ENCODE measurements at places on chromosomes 5 and 9.

DNA sequence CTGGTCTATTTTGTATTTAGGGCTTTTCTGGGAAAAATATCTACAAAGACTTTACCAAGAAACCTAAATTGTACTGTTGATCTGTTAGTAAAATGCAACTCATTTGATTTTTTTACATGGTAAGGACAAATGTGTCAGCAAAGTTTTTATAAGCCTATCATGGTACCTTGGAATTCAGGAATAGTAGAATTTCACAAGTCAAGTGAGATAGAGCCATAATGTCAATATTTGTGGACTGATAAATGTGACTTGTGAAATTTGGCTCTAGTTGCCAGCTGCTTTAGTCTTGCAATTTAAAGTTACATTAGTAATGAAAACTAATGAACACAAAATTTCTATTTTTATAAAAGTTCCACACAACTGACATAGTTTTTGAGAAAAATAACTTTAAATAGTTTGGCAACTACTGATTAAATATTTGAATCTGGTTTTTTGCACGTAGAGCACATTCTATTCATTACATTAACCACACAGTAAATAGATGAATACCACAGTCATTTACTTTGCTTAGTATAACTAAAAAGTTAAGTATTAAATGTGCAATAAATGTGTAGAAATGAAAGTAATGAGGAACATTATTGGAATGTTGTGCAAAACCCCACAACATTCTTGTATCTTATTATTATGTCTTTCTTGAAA is 41.2 kb upstream of the RIOK2 start:
- DNase-seq = no peak

DNA sequence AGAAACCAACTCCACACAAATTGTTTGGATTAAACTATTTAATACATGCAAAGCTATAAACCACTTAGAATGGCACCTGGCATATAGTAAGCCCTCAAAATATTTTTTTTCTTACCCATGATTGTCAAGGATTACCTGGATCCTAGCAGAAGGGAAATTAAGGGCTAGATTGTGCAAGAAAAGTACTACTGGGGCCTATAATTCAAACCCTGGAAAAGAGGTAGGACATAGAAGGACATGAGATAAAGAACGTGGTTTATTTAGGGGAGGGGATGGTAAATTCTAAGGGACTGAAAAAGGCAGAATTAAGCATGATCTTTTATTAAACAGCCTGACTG is 14.9 kb upstream of the ARL15 start:
- DNase-seq = no peak

GRCh38 chr5:136781464-136781863 is 416.1 kb upstream of the TRPC7 start:
- no peak for DNase-seq

DNA sequence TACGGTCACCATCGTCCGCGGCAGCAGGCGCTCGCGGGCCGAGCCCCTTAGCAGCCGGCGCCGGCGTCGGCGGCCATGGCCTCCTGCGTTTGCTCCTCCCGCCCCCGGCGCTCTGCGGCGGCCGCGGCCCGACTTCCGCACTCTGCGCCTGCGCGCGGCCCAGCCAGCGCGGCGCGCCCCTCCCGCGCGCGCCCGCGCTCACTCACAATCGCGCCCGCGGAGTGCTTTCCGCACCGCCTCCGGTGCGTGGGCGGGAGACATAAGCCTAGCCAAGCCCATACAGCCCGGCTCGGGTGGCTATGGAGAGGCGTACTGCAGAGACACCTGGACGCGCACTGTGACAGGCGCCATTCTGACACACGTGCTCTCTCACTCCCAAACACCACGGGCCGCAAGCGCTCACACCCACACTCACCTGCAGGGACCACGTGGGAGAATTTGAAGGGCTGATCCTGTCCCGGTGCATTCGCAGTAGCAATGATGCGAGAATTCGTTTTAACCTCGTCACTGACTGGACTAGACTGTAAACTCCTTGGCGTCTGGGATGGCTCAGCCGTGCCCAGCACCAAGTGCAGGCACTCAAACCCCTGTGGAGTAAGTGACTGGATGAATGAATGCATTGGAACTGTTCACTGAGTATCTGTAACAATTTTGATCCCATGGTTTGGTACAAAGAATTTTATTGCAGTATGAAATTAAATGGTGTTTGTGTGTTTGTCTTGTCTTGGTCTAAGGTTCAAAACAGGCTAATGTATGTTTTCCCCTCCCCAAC is at the start of gene RNF145:
RNF145 (minus strand) TSS at position 116 of the 772 bp plus-strand sequence. CDS start 5,936 bp downstream, outside the sequence.
- DNase-seq = peak; percentile 81

DNA sequence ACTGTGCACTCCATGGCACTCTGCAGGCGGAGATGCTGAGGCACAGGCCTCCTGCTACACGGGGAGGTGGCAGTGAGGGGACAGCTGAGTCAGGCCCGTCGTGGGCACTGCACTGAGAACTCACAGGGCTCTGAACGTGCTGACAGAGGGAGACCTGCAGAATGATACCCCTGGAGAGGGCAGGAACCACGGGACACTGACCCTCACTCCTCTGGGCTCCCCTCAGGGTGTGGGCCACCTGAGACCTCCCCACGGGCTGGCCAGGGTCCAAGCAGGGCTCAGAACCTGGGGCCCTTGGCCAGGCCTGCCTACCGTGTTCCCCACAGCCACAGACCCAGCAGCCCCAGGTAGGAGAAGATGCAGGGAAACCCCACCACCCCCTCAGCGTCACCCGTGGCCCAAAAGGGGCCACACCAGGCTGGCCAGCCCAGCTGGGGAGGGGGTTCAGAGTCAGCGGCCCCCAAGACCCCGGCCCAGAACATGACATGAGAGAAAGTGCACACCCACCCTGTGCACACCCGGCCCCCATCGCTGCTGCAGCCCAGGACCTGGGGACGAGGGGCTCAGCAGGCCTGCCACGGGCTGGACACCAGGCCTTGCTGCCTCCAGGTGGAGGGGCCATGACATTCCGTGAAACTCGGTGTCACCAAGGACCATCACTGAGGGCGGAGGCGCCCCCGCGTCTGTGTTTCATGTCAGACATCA is 30.9 kb downstream of the GLT6D1 start:
- no peak for DNase-seq

DNA sequence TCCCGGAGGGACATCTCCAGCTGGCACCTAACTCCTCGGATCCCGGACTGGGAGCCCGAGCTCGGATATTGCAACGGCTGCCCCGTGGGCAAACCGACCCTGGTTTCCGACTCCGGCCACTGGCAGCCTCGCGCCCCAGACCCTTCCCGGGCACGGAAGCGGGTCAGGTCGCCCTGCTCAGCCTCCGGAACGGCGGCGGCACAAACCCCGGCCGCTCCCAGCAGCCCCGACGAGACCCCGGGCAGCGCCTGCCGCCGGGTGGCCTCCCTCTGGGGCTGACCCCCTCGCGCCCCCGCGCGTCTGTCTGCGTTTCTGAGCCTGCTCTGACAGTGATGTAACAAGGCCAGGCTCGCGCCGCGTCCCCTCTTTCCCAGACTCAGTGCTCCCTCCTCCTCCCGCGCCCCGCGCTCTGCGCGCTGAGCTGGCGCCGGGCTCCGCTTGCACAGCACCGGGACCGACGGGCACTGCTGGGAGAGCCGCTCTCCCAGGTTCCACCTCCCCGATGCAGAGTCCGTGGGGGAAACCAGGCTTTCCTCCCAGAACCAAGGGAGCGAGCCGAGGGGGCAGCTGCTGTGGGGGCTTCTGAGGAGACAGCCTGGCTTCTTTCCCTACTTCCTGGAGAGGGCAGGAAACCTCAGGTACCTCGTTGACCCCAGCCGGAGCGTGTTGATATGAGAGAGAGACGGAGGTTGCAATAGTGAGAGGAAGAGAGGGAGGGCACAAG is at the start of gene TMEM215:
TMEM215 (plus strand) TSS at position 373 of the 724 bp plus-strand sequence. CDS start 644 bp downstream, outside the sequence.
- no peak for DNase-seq

- DNase-seq = no peak
Observed at GRCh38 chr9:129469988-129470316, 150.9 kb downstream of the C9orf50 start.

- DNase-seq = no peak
Observed at GRCh38 chr9:127285965-127286364, 21.4 kb downstream of the GARNL3 start.

DNA sequence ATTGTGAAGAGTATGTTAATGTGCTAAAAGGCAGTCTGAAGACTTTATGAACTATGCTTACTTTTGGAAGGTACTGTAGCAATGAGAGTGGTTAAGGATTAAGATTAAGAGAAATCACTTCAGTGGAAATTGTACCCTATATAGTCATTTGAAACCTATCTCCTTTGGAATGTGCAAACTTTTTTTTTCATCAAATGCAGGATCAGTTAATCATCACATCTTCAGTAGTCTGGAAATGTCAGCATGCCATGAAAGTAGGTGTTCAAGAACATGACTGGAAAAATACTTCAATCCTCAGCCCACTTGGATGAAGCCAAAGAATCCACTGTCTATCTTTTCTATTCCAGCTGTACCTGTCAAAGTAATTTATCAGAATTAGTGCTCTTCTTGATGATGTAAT is 157.8 kb upstream of the TMEM161B start:
- no peak for DNase-seq

DNA sequence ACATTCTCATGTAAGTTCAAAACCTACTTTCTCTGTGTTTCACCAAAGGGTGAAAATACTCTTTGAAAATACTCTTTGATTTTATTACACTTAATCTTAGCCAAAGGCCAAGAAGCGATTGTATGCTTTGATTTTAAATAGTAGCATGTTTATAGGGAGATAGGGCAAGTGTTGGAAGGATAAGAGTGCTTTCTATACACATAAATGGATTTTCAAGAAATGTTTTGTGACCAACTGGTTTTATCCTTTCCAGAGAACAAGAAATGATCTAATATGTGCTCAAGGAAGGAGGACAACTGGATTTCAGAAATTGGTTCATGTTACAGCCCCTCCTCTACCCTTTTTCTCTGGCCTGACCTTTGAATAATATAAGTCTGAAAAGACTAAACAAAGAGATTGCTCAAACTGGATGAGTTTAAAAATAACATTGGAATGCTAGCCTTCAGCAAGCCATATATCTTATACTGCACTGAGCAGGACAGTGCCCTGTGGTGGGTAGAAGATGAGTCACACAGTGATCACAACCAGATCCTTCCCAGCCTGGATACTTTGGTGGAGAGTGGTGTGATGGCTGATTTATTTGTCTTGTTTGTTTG is 13.1 kb downstream of the PALM2AKAP2 start:
- no peak for DNase-seq

DNA sequence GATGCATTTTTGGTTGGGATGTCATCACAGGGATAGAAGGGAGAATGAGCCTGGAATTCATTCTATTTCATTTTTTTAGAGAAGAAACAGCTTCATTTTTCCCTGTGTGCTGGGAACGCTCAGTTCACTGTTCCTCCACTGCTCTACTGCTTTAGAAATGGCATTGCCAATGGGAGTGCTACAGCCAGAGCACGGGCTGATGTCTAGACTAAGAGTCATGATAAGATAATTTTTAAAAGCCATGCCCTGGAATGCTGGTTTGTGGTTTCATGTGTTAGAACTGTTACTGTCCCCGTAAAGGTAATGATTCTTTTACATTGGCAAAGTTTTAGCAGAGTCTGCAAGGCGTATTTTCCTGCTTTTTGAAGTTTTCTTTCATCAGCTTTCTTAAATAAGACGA is 119.6 kb downstream of the SEMA6A start:
- no peak for DNase-seq

- DNase-seq = no peak
Observed at GRCh38 chr5:90809311-90810056, 250.9 kb downstream of the ADGRV1 start.

DNA sequence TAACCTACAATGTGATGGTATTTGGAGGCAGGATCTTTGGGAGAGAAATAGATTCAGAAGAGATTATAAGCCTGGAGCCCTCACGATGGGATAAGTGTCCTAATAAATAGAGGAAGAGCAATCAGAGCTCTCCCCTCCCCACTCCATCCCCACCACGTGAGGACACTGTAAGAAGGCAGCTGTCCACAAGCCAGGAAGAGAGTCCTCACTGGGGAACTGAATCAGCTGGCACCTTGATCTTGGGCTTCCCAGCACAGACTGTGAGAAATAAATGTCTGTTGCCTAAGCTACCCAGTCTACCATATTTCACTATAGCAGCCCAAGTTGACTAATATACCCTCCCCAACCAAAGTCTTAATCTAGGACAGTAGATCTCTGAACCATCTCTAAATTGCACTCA is 118.1 kb downstream of the SUSD1 start:
- DNase-seq = no peak

DNA sequence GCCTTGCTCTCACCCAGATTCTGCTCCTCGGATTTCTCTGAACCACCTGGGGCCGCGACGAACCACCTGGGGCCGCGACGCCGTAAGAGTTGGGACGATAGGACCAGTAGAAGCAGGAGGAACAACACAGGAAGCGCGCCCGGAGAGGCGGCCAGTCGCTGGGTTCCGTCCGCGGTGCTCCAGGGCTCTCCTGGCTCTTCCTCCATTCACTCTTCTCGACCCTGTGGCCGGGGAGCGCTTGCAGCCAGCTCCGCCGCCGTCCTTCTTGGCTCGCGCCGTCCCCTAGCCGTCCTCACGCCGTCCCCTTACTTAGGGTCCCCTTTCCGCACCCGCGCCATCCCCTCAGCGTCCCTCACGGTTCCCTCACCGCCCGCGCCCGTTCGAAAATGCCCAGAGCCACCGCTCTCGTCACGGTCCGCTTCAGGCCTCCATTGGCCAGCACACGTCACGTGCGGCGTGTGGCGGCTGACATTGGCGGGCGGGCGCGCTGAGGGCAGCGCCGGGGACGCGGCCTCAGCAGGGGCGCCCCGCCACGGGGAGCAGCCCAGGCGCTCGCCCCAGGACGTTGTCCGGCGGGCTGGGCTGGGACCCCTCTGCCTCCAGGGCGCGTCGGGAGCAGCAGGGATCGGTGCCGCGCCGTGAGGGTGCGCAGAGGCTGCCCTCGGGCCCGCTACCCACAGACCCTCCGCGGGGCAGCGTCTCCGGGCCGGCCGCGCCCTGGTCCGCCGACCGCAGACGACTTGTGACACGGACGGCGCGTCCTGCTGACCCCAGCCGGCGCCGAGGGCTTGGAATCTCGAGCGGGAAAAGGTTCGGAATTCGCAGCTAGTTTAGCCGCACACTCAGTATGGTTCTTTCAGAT is 53.7 kb upstream of the PTPDC1 start:
- peak; percentile 88 for DNase-seq

GRCh38 chr9:72955126-72955455 is 2.2 kb upstream of the ALDH1A1 start:
- no peak for DNase-seq

GRCh38 chr9:82511626-82512025 is 523.1 kb downstream of the SPATA31D1 start:
- DNase-seq = no peak

GRCh38 chr5:157541447-157542118 is 34.0 kb downstream of the ADAM19 start:
- no peak for DNase-seq

GRCh38 chr5:158054223-158055110 is 195.5 kb upstream of the CLINT1 start:
- DNase-seq = no peak

- no peak for DNase-seq
Observed at GRCh38 chr9:36900136-36900855, 133.8 kb downstream of the PAX5 start.

GRCh38 chr5:178143901-178144300 is 9.8 kb downstream of the NHP2 start:
- no peak for DNase-seq

- no peak for DNase-seq
Observed at GRCh38 chr9:11872471-11872870, 820.7 kb upstream of the TYRP1 start.
